ENCODE measurements at places on chromosomes 16 and 17. TPM values are rescaled to one million over a fixed set of nuclear protein-coding genes. Genes with fewer than 3 reads are reported as not detected.

Gene WNT3
- 4.9 TPM for total RNA-seq

DNA sequence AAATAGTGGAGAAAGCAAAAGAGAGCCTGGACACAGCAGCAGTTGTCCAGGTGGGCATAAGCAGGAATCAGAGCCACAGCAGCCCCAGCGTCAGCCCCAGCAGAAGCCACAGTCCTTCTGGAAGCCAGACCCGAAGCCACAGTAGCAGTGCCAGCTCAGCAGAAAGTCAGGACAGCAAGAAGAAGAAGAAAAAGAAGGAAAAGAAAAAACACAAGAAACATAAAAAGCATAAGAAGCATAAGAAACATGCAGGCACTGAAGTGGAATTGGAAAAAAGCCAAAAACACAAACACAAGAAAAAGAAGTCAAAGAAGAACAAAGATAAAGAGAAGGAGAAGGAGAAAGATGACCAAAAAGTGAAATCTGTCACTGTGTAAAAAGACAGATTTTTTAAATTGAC is 32.7 kb downstream of the RBBP6 start:
- H3K4me3 ChIP-seq, result no peak overlapping the region
- H3K27ac ChIP-seq, result no peak overlapping the region
- no peaks in the 10 kb centered on the region for H3K27me3 ChIP-seq
- peaks cover 44% of the 10 kb centered on the region for H3K36me3 ChIP-seq
- DNase-seq, result no peak

DNA sequence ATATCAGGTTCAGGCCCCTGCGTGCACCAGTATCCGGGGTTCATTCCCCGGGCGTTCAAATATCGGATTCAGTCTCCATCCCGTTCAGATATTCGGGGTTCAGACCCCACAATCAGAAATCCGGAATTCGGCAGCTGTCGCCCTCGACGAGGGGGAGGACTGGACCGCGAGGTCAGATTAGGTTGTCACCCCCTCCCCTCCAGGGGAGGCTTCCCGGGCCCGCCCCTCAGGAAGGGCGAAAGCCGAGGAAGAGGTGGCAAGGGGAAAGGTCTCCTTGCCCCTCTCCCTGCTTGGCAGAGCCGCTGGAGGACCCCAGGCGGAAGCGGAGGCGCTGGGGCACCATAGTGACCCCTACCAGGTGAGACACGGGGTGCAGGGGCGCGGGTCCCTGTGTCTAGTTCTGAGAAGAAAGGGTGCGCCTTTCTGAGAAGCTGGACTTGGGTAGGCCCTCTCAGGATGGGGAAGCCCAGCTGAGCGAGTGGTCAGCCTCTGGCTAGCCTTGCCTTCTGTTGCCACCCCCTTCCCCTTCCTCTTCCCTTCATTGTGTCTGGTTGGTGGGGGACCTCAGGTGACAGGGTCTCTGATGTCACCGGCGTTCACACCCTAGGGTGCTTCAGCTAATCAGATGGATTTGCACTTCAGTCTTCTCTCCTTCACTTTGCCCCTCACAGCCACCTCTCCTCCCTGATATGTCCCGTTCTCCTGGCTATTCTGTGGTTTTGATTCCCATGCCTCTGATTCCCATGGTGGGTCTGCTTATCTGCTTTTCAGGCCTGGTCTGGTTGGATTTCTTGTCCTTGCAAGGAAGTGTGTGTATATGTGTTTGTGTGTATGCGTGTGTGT is 844 bp downstream of the TAOK2 start:
- H3K27me3 ChIP-seq, result no peaks in the 10 kb centered on the region
- peak overlapping the region; percentile 94 for H3K4me3 ChIP-seq
- H3K36me3 ChIP-seq, result peaks cover 17% of the 10 kb centered on the region
- H3K4me1 ChIP-seq, result peaks cover 34% of the 10 kb centered on the region

DNA sequence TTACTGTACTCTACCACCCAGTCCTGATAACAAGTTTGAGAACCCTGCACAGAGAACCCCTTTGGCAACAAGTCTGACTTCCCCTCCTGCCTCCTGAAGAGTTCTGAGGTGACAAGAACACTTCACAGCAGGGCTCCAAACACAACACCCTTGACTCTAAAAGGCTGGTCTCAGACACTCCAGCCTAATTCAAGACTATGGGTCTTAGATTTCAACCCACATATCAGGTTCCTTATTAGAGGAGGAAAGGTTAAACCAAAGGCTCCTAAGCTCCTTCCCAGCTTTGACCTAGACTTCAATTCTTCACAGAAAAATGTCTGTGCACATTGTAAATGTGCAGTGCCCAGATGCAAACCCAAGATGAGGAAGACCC is 23.0 kb downstream of the RANBP10 start:
- H3K27me3 ChIP-seq, result no peaks in the 10 kb centered on the region
- no peak overlapping the region for H3K4me3 ChIP-seq
- H3K36me3 ChIP-seq, result no peaks in the 10 kb centered on the region
- no peak for DNase-seq
- H3K4me1 ChIP-seq, result no peaks in the 10 kb centered on the region

DNA sequence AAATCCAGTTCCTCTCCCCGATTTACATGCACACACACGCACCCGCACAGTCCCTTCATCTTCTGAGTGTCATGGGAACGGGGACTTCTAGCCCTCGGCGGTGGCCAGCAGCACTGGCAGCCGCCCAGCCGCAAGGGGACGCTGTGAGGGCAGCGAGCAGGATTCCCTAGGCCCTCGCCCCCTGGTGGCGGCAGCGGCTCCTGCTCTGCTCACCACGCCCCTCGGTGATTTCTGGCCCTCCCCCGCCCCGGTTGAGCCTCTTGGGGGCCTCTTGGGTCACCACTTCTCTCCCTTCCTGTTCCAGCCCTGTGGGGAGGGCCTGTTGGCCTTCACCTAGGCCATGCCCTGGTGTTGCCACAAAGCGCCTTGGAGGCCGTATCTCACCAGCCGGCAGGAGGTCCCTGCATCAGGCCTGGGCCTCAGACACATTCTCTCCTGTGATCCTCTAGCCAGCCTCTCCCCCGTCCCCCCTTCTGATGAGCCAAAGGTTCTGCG is 75.2 kb upstream of the KSR1 start:
- peak overlapping the region; percentile 70 for H3K27ac ChIP-seq
- H3K4me3 ChIP-seq, result no peak overlapping the region
- peak; percentile 89 for DNase-seq
- H3K4me1 ChIP-seq, result peaks cover 68% of the 10 kb centered on the region
- H3K36me3 ChIP-seq, result no peaks in the 10 kb centered on the region

Gene DNASE1L2
- 1.2 TPM for total RNA-seq

GRCh38 chr17:56744721-56745120 is 89.0 kb downstream of the C17orf67 start:
- no peak for DNase-seq
- peaks cover 1% of the 10 kb centered on the region for H3K27me3 ChIP-seq
- no peaks in the 10 kb centered on the region for H3K36me3 ChIP-seq
- H3K27ac ChIP-seq, result no peak overlapping the region

- H3K27ac ChIP-seq, result no peak overlapping the region
- no peak for DNase-seq
- no peaks in the 10 kb centered on the region for H3K36me3 ChIP-seq
- peaks cover 24% of the 10 kb centered on the region for H3K27me3 ChIP-seq
Measured at GRCh38 chr16:21001262-21001661, 100.7 kb downstream of the LYRM1 start.

DNA sequence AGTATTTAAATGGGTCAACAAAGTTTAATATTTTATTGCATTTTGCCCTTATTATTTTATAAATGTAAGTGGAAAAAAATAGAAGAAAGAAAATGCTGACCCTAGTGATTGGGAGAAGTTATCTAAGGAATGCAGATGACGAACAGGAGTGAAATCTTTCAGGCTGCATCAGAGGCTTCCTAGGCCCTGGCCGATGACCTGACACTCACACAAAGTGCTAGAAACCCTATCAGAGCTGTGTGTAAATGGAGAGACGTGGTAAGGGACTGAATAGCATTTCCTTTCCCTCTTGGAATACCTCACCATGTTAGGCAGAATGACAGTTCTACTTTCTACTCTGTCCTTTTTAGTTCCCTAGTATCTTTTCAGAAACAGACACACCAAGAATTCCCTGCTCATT is 44.9 kb upstream of the CNEP1R1 start:
- no peaks in the 10 kb centered on the region for H3K4me1 ChIP-seq
- no peak overlapping the region for H3K4me3 ChIP-seq
- DNase-seq, result no peak
- no peaks in the 10 kb centered on the region for H3K36me3 ChIP-seq

GRCh38 chr16:52729731-52730130 is 182.8 kb upstream of the TOX3 start:
- no peak overlapping the region for H3K27ac ChIP-seq
- DNase-seq, result no peak
- no peaks in the 10 kb centered on the region for H3K36me3 ChIP-seq
- no peaks in the 10 kb centered on the region for H3K4me1 ChIP-seq

GRCh38 chr17:15398736-15399331 is 57.4 kb upstream of the TEKT3 start:
- no peaks in the 10 kb centered on the region for H3K36me3 ChIP-seq
- peaks cover 34% of the 10 kb centered on the region for H3K4me1 ChIP-seq
- DNase-seq, result no peak
- H3K4me3 ChIP-seq, result no peak overlapping the region

Gene MEFV
- not detected for total RNA-seq

- no peak overlapping the region for H3K4me3 ChIP-seq
- no peaks in the 10 kb centered on the region for H3K36me3 ChIP-seq
- DNase-seq, result peak; percentile 68
- peaks cover 8% of the 10 kb centered on the region for H3K4me1 ChIP-seq
- peaks cover 4% of the 10 kb centered on the region for H3K27me3 ChIP-seq
- no peak overlapping the region for H3K27ac ChIP-seq
Measured at GRCh38 chr16:58098207-58099096, 30.7 kb downstream of the CFAP20 start.

- peak overlapping the region; percentile 25 for H3K27ac ChIP-seq
- H3K27me3 ChIP-seq, result no peaks in the 10 kb centered on the region
- peak overlapping the region; percentile 75 for H3K4me3 ChIP-seq
- H3K36me3 ChIP-seq, result no peaks in the 10 kb centered on the region
- H3K4me1 ChIP-seq, result peaks cover 42% of the 10 kb centered on the region
Measured at GRCh38 chr17:18859256-18859655, 1.3 kb downstream of the PRPSAP2 start.

DNA sequence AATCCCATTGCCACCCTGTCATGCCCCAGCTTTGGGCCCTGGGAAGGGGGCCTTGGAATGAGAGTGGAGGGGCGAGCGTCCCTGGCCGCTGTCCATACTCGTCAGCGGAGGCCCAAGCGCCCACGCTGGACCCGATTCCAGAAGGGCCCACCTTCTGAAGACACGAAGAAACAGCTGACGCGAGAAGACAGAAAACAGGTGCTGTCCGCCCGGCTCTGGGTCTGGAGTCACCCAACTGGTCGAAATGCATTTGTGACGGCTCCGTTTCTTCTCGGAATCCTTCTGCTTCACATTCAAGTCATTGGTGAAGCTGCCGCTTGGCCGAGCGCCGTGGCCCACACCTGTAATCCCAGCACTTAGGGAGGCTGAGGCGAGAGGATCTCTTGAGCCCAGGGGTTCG is 52.9 kb upstream of the PVALEF start:
- H3K36me3 ChIP-seq, result peaks cover 2% of the 10 kb centered on the region
- no peak overlapping the region for H3K4me3 ChIP-seq
- no peak for DNase-seq
- no peaks in the 10 kb centered on the region for H3K27me3 ChIP-seq

DNA sequence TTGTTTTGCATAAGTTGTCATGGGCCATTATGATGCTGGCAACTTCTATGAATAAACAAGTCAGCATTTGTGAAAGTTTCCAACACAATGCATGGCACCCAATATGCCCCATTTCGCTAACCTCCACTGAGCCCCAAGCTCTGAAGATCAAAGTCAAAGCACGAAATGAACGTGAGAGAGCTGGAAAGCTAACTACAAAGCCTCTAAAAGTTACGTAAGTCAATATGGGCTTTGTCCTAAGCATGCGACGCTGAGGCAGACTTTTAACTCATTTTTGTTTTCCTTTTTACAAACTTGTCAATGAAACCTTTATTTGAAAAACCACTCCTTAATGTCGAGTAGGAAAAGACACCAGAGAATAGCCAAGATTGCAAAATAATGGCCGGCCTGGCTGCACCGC is 131.6 kb upstream of the NUDT7 start:
- no peak for DNase-seq
- no peaks in the 10 kb centered on the region for H3K36me3 ChIP-seq
- peaks cover 6% of the 10 kb centered on the region for H3K4me1 ChIP-seq
- no peak overlapping the region for H3K4me3 ChIP-seq
- no peak overlapping the region for H3K27ac ChIP-seq

Gene SPN
- not detected for total RNA-seq

Gene CMTM2
- not detected for total RNA-seq

Gene HS3ST3A1
- total RNA-seq, result 8.8 TPM

GRCh38 chr17:79728169-79728907 is 2.4 kb upstream of the ENPP7 start:
- DNase-seq, result no peak
- no peak overlapping the region for H3K27ac ChIP-seq
- H3K36me3 ChIP-seq, result no peaks in the 10 kb centered on the region
- H3K4me1 ChIP-seq, result peaks cover 3% of the 10 kb centered on the region
- H3K4me3 ChIP-seq, result peak overlapping the region; percentile 71

Gene CCL1
- not detected for total RNA-seq

- no peaks in the 10 kb centered on the region for H3K27me3 ChIP-seq
- H3K4me3 ChIP-seq, result no peak overlapping the region
- H3K4me1 ChIP-seq, result peaks cover 41% of the 10 kb centered on the region
- peaks cover 2% of the 10 kb centered on the region for H3K36me3 ChIP-seq
- H3K27ac ChIP-seq, result peak overlapping the region; percentile 83
Measured at GRCh38 chr16:15440852-15441251, 6.5 kb downstream of the BMERB1 start.

- no peaks in the 10 kb centered on the region for H3K27me3 ChIP-seq
- no peak for DNase-seq
- H3K4me3 ChIP-seq, result peak overlapping the region; percentile 67
- H3K36me3 ChIP-seq, result no peaks in the 10 kb centered on the region
- H3K27ac ChIP-seq, result peak overlapping the region; percentile 8
Measured at GRCh38 chr17:76384987-76385891, 830 bp downstream of the SPHK1 start.

Gene CCDC92B
- not detected for total RNA-seq

- H3K4me1 ChIP-seq, result peaks cover 39% of the 10 kb centered on the region
- no peak for DNase-seq
- no peaks in the 10 kb centered on the region for H3K27me3 ChIP-seq
- peak overlapping the region; percentile 90 for H3K27ac ChIP-seq
- no peak overlapping the region for H3K4me3 ChIP-seq
Measured at GRCh38 chr16:24769806-24770205, 40.4 kb downstream of the TNRC6A start.

Gene PLD6
- 0.68 TPM for total RNA-seq

DNA sequence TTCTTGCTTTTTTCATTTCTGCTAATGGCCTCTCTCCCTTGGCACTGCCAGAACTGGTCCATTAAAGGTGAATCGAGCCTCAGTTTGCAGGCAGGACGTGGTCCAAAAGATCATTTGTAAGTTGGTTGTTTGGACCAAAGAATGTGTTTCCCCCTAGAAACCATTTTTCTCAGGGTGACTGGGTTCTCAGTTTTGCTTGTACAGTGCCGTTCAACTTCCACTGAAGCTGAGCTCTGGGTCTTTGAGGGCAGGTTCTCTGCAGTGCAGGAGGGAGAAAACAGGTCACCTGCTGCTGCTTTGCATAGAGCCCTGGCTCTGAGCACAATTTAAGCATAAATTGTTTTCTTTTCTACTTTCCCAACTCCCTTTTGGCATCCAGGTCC is 9.0 kb upstream of the AMZ2 start:
- no peak for DNase-seq
- no peak overlapping the region for H3K4me3 ChIP-seq
- no peaks in the 10 kb centered on the region for H3K4me1 ChIP-seq
- no peak overlapping the region for H3K27ac ChIP-seq

Gene FLCN
- 73.1 TPM for total RNA-seq

- peaks cover 19% of the 10 kb centered on the region for H3K4me1 ChIP-seq
- no peaks in the 10 kb centered on the region for H3K27me3 ChIP-seq
- peaks cover 2% of the 10 kb centered on the region for H3K36me3 ChIP-seq
- DNase-seq, result no peak
- H3K4me3 ChIP-seq, result no peak overlapping the region
Measured at GRCh38 chr17:60327134-60327900, 64.6 kb downstream of the USP32 start.
